ENCODE measurements at places on chromosomes 3 and 15.

DNA sequence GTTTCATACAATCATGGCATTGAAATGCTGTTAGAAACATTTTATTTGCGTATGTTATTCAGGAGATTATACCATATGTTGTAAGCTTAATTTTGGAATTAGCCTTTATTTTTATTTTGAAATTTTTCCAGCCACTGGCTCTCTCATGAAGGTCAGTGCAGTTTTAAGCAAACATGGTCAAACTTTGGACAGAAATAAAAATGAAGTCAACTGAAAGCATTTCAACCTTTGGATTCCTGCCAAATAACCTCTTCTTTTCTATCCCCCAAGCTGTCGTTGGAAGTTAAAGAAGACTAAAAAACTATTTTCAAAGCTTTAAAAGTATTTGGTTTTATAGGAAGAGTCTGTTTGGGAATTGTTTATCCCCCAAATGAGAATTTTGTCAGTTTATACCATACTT, 846.6 kb downstream of the MCTP2 start:
- no peak for DNase-seq

DNA sequence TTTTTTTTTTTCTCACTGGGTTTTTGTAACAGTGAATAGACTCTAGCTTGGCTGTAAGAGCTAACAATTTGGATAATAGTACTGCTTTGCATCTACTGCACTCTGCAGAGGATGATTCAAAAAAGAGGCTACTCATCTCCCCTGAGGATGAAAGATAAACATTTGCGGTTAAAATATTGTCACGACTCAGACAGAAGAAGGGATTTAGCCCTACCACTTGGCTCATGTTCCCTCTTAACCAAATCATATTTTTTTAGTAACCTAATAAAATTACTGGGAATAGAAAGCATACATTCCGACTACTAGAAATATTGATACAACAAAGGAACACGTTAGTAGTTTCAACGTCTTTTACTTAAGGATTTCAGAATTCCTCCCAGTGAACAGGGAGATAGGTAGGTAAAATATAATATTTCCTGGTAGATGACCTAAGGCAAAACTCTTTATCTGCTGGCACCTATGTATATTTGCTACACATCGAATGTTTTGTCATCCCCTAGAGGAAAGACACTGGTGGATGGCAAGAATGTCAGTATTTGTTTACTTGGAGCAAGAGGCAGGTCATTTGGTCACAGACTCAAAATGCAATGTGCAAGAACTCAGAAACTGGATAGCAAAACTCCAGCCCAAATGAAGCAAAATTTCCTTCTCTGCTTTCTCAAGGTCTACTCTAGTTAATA, 110.8 kb downstream of the GREM1 start:
- peak; percentile 48 for DNase-seq

DNA sequence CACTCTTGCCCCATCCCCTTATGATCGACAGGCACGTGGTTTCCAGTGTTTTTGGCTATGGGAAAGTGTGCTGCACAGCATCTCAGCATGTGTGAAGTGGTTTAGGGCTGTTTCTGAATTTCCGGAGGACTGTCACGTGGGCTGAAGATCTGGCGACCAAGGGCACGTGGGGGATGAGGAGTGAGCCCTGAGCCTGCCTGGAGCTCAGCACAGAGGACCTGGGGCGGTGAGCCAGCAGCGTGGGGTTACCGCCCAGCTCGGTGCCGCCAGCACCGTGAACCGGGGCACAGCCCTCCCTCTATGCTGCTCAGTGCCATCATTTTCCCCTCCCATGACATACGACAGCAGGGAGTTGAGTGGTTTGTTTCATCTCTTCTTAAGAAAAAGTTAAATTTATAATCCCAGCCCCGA, 150.2 kb downstream of the DNAJB8 start:
- DNase-seq, result no peak

- DNase-seq, result no peak
Measured at GRCh38 chr3:10448544-10448943, 56.8 kb downstream of the ATP2B2 start.

DNA sequence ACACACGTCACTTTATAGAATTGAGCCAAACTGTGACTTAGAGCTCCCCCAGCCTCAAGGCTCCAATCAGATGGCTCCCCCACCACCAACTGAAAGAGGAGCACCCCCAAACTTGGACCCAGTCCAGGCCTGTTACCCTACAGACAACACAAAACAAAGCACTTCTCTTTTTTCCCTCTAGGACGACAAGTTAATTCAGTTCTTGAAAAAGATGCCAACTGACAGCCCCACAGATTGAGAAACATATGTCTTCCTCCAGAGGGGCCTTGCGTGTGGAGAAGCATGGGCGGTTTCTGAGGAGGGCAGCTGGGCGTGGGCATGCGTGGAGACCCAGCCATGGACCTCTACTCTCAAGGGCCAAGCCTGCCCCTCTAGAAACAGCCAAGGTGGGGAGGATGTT, 229.5 kb downstream of the SHQ1 start:
- no peak for DNase-seq

DNA sequence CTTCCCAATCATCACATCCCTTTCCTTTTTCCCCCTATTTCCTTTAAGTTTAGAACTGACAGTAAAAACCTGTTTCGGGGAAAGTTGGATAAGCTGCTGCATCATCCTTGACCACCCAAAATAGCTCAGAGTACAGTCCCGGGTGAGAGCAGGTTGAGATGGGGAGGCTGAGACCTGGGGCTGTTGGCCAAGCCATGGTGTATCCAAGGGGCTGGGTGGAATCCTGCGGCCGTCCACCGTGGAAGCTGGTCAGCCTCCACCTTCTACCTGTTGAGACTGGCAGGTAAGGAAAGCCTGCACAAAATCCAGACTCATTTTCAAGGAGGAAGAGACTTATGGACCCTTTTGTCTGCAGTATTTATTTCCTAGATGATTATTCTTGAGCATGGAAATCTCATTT, 128.2 kb upstream of the PLXNA1 start:
- DNase-seq, result no peak

- DNase-seq, result no peak
Measured at GRCh38 chr15:72994534-72995177, 57.6 kb upstream of the NEO1 start.

GRCh38 chr15:94584833-94585244, 353.5 kb downstream of the MCTP2 start:
- DNase-seq, result no peak

DNA sequence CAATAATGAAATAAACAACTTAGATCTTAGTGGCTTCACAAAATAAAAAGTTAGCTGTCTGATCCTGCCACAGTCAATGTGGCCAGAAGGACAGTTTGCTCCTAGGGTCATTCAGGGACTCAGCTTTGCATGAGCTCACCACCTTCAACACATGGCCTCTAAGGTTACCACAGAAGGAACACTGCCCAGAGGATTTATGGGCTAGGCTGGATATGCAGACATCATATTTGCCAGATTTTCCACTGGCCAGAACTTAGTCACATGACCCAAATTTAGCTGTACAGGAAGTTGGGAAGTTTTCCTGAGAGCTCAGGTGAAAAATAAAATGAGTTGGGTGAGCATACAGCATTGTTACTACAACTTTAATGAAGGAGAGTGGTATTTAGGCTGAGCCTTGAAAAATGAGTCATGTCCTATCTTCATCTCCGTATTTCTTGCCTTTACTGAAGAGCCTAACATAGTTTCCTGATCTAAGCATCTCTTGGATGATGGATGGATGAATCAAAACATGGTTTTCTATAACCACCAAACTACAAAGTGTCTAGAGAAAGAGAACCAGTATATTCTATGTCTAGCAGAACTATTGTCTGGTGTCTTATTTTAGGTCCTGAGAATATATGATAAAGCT, 54.9 kb upstream of the TMEM108 start:
- DNase-seq, result no peak

GRCh38 chr15:96774216-96774615, 443.7 kb downstream of the NR2F2 start:
- DNase-seq, result no peak

DNA sequence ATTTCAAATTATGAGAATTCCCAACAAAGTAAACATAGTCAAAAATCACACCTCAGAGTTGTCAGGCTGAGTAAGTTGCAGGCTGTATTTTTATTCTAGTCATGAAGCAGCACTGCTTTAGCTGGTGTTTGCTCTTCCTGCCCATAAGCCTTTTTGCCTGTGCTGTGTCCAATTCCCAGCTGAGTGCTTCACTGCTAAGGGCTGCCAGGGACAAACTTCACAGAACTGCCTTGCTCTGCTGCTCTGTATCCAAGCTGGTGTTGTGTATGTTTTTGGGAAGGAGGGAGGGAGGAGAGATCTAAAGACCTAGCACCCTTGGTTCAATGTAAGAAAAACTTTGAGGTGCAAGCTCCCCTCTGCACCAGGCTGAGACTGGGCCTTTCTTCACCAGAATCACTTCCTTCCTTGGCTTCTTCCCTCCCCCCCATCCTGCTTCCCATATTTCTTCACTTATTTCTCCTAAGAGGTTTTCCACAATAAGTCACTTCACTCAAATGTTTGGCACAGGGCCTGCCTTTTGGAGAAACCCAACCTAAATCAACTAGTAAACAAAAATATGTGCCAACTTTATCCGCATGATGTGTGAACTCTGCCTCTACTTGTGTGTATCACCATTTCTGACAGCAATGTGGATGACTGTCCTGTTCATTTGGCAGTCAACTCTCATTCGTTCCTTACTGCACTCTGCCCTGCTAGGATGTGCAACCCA, 156.1 kb downstream of the TBL1XR1 start:
- DNase-seq, result no peak

GRCh38 chr3:143068059-143068458, 51.5 kb upstream of the CHST2 start:
- no peak for DNase-seq

GRCh38 chr3:141610939-141611338, 124.1 kb downstream of the RASA2 start:
- DNase-seq, result no peak

- no peak for DNase-seq
Measured at GRCh38 chr15:81190922-81191507, 5.7 kb upstream of the IL16 start.

DNA sequence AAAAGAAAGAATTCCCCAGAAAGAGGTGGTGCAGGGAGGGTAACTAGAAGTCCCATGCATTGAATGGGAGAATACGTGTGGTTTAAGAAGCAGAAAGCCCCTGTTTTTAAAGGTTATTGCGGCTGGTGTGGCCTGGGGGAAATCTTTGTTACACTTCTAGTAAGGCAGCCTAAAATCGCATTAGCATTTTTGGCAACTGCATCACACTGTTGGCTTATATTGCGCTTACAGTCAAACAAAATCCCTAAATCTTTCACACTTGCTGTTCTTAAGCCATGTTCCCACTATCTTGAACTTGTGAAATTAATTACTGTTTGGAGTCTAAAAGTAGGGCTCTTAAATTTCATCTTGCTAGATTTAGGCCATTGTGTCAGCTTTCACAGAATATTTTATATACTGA, 66.0 kb upstream of the GOLIM4 start:
- DNase-seq, result no peak

GRCh38 chr15:65881766-65882434, 12.6 kb downstream of the RAB11A start:
- no peak for DNase-seq

DNA sequence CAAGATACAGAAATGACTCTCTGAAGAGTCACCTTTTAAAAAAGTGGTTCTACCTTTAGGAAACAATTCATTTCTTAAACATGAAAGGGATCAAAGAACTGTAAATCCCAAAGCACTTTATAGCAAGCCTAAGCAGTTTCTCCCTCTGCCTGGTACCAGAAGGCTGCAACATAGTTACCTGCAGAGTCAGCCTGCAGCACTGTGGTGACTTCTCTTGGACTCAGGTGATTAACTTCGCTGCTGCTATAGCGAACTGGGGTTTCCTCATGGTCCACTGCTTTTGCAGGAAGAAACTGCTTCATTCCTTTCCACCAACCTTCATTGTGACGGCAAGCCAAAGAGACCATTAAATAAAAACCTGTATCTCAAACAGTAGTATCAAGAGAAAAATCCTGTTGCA, 37.3 kb downstream of the ST3GAL6 start:
- DNase-seq, result no peak

GRCh38 chr3:79097964-79098660, 669.7 kb downstream of the ROBO1 start:
- no peak for DNase-seq

DNA sequence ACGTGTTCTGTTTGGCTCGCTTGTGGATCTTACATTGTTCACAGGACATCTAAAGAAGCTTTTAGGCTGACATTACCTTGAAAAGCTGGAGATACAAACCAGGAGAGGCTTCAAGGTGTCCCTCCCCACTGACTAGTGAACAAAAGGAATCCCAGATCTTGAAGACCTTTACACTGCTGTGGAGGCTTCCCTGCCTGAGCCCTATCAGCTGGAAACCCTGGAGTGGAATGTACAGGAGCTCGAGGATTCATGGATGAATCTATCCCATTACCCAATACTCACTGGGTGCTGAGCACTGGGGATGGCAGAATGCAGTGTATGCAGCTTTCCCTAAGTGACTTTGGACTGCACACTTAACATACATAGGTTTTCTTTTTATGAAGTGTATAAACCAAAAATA, 82.3 kb upstream of the MFGE8 start:
- no peak for DNase-seq

DNA sequence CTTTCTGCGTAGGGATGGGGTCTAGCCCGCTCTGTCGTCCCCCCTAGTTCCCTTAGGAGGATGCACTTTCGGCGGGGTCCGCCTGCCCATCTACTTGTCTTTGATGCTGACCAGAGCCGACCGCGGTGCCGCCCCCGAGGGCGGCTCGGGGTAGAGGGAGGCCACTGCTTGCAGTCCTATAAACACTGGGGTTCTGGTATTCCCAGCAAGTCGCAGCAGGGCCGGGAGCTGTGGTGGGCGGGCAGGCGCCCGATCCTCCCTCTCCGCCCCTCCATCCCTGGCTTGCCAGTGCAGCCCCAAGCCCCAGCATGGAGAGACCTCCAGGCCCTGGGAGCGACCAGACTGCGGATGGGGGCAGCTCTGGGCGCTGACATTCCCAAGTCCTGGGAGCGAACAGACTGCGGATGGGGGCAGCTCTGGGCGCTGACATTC, 830 bp downstream of the SEMA4B start:
- DNase-seq, result no peak

GRCh38 chr3:138862924-138863775, 28.4 kb upstream of the PIK3CB start:
- peak; percentile 71 for DNase-seq

GRCh38 chr3:156862338-156862737, 36.2 kb downstream of the LEKR1 start:
- no peak for DNase-seq

- peak; percentile 91 for DNase-seq
Measured at GRCh38 chr3:11096266-11097139, 57.8 kb upstream of the HRH1 start.

GRCh38 chr3:178445139-178445538, 91.1 kb upstream of the KCNMB2 start:
- no peak for DNase-seq

DNA sequence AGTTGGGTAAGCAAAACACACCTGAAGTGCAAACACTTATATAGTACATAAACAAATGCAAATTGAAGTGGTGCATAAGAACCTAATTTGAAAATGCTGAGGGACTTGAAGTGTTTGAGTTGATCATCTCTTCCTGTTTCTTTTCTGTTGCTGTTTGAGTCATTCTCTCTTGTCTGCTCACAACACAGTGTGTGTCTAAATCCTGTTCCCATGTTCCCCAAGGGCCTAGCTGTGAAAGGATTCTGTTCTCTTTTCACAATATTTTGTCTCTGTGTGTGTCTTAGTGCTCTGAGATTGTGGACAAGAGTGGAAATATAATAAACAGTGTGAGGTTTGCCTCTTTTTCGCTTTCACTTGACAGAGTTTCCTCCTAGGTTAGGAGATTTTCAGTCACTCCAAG, 6.1 kb downstream of the CD96 start:
- no peak for DNase-seq
